PC-3 (cell line): ENCODE measurements at places on chromosomes 12 and 14.

DNA sequence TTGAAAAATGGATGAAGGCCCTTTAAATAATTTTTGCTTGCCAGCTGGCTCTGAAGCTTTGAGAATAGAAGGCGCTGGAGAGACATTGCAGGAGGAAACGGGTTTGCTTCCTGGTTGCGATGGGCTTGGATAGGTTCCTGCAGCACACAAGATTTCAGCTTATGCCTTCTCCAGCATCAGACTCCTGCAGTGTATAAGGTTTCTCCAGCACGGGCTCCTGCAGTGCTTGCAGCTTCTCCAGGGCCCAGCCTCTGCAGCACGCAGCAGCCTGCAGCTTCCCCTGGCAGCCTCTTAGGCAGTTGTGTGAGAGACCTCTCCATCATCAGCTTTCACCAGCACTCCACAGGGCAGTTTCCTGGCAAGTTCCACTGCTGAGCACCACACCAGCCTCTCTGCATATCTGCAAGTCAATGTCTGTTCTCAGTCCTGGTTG is 78.7 kb upstream of the ZDHHC17 start:
- no peaks in the 10 kb centered on the region for H3K27me3 ChIP-seq
- DNase-seq = no peak
- H3K4me1 ChIP-seq = peaks cover 11% of the 10 kb centered on the region
- H3K4me3 ChIP-seq = no peak overlapping the region

- no peak overlapping the region for H3K4me3 ChIP-seq
- H3K27me3 ChIP-seq = no peaks in the 10 kb centered on the region
- no peak overlapping the region for H3K27ac ChIP-seq
- H3K36me3 ChIP-seq = peaks cover 73% of the 10 kb centered on the region
These were observed 11.0 kb downstream of the HNRNPC start for GRCh38 chr14:21258005-21258888.

DNA sequence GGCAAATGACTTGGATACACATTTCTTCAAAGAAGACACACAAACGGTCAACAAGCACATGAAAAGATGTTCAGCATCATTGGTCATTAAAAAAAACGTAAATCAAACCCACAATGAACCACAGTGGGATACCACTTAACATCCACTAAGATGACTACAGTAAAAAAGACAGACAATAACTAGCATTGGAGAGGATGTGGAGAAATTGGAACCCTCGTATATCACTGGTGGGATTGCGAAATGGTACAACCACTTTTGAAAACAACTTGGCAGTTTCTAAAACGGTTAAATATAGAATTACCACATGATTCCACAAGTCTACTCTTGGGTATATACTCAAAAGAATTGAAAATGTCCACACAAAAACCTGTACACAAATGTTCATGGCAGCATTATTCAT is 25.2 kb upstream of the PPFIBP1 start:
- DNase-seq = no peak
- no peaks in the 10 kb centered on the region for H3K36me3 ChIP-seq

DNA sequence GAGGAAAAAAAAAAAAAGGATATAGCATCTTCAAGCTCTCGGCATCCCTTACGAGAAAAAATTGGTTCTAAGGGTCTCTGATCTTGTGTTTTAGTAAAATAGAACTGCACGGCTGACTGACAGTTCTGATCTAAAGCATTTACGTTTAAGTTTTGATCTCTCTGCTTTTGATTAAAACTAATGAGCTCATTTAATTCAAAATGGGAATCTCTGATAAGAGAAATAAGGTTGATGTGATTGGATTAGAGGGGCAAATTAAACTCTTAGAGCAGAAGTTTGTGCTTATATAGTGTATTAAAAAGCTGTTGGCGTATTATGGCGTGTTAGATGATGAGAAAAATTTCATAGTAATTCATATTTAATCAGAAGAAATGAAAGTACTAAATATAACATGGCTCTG is 217.6 kb downstream of the EGLN3 start:
- H3K36me3 ChIP-seq = no peaks in the 10 kb centered on the region
- no peak for DNase-seq
- H3K4me3 ChIP-seq = no peak overlapping the region
- H3K27me3 ChIP-seq = no peaks in the 10 kb centered on the region

- no peak overlapping the region for H3K4me3 ChIP-seq
- no peaks in the 10 kb centered on the region for H3K4me1 ChIP-seq
- no peak for DNase-seq
- H3K36me3 ChIP-seq = peaks cover 23% of the 10 kb centered on the region; the same call in 1 of the 2 replicates
- no peak overlapping the region for H3K27ac ChIP-seq
- no peaks in the 10 kb centered on the region for H3K27me3 ChIP-seq
These were observed 25.9 kb downstream of the CEP83 start for GRCh38 chr12:94433744-94434143.

DNA sequence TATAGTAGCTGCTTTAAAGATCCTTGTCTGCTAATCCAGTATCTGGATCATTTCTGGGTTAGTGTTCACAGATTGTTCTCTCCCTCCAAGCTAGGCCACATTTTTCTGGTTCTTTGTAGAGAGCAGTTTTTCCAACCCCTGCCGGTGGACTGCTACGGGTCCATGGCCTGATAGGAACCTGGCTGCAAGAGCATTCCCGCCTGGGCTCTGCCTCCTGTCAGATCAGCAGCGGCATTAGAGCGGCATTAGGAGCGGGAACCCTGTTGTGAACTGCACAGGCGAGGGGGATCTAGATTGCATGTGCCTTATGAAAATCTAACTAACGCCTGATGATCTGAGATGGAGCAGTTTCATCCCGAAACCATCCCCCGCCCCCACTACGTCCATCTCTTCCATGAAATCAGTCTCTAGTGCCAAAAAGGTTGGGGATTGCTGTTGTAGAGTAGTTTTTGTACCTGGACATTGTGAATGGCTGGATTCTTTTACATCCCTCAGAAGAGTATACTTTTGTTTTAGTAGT is 50.4 kb downstream of the MYRFL start:
- no peaks in the 10 kb centered on the region for H3K27me3 ChIP-seq
- H3K4me1 ChIP-seq = peaks cover 13% of the 10 kb centered on the region
- no peaks in the 10 kb centered on the region for H3K36me3 ChIP-seq
